Brain pericyte (primary cell): ENCODE measurements at places on chromosomes 3 and 15.
A peak's percentile ranks its signal among the peaks of the same experiment; 100 is the strongest.

DNA sequence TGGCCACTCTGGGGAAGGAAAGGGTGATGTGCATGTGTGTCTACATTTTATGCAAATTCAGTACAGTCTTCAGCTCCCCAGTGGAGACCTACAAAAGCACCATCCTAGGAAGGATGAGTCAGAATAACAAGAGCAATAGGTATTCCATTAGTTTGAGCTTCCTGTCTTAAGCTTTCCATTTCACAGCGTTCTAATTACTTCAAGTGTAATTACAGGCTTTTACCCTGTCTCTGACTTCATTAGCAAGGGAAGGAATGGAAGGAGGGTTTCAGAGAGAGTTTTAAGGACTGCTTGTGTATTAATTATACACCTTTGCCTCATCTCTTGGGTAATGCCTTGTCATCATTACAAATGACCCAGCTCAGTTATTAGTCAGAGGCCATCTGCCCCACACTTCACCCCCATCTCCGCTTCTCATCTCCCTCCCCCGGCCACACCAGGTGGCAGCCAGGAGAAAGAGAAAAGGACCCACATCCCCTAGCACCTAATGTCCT is 202.8 kb upstream of the MRPL3 start:
- no peak for DNase-seq

DNA sequence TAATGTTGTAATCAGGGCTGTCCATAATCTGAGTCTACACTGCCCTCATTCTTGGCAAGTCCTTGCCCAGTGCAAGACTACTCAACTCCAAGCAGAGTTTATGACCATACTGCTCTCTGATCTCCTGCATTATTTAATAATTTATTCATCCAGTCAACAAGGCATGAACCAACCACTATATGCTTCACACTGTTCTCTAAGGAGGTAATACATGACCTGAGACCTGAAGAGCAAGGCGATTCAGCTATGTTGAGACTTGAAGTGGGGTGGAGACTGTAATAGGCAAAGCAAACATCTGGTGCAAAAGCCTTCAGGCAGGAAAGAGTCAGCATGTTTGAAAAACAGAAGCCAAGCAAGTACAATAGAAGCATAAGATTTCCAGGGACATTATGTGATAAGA is 1362.8 kb downstream of the ROBO2 start:
- DNase-seq: no peak

DNA sequence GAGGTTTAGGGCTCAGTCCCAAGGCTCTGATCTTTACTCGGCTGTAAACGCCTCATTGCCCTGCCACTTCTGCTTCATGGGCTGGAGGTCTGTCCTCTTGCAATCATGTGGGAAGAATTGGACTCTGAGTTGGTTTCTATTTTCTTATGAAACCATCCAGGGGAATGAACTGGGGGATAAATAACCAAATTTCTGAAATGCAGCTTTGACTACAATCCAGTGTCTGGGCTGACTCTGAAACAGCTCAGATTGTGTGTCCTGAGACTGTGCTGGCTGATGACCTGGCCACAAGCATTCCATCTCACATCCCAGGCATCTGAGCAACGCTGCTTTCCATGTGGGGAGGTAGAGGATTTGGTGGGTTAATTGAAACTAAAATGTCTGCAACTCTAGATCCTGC is 71.0 kb upstream of the GALNT15 start:
- no peak for DNase-seq

DNA sequence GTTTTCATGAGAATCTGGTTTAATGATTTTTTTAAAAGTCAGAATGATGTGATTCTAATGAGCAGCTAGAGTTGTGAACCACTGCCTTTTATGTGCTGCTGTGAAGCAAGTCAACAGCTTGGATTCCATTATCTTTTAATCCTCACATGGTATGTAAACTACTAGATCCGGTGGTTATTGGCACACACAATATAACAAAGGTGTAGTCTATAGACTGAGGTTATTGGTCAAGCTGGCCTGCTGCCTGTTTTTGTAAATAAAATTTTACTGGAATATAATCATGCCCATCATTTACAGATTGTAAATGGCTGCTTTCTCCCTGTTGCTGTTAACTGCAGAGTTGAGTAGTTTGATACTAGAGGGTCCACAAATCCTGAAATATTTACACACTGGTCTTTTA is 103.1 kb downstream of the OTOL1 start:
- no peak for DNase-seq

- DNase-seq: no peak
Observed at GRCh38 chr15:99594916-99595315, 29.1 kb downstream of the MEF2A start.

- DNase-seq: no peak
Observed at GRCh38 chr15:89172921-89173320, 48.5 kb downstream of the RLBP1 start.

DNA sequence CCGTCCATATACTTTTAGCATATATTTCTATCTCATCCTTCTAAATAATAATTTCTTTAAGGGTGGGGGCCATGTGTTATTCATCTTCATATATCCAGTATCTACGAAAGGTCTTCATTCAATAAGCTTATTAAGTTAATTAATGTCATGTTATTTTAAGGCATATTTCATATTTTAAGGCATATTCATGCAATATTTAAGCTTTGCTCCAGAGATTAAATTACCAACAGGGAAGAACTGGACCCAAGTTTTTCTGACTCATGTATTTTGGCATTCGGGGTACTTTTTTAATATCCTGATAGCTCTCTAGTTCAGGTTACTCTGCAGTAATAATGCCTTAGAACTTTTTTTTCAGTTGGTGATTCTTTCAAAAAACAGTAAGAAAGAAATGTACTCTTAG is 27.4 kb downstream of the PHC3 start:
- DNase-seq: no peak

- DNase-seq: no peak
Observed at GRCh38 chr3:138206196-138206595, 19.1 kb downstream of the ARMC8 start.

DNA sequence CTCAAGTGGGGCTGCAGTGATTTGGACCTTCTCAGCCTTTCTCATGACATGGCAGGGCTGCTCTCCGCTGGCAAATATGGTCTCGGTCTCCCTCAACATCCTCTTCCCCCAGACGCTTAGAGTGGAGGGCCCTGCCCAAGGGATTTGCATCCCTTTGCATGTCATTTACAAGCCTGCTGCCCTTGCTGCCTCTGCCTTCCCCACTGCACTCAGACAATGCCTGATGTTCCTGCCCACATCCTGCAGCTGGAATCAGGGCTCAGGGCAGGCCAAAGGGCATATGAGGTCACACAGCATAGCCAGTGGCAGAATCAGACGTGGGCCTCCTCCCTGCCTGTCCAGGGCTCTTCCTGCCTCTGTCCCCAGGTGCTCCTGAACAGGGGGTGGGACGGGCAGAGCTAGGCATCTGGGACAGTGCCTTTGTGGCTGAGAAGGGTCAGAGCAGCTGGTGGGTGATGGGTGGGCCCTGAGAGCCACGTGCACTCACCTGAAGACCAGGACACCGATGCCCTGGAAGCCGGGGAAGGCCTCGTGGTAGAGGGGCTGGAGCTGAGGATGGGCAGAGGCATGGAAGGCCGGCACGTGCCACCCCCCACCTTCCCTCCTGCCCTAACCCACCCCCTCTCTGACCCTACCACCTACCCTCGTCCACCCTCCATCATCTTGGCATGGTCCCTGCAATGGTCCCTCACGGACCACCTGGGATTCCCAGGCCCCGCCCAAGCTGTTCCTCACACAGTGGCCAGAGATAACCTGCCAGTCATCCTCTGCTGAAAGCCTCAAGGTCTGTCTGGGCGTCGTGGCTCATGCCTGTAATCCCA is 27.4 kb upstream of the GOLGA6C start:
- DNase-seq: no peak

DNA sequence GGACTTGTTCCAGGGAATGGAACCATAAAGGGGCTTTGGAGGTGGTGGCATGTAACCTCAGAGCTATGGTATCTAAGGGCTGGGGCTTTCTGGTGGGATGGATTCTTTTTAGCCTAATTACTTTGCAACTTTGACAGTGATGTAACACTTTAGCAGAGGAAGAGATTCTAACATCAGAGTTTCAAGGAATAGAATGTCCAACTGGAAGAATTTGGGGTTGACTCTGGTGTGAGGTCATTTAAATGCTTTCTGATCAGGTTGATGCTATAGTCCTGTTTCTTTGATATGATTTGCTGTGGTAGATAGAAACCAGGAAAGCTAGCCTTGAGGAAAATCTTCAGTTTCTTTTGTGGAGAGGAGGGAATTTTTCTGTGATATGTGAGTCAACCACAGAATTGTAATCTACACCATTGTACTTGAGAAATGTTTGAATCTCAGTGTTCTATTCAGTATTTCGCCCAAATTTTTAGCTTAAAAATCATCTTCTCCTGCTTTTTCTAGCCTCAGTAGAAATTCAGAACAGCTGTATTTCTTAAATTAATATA is 40.0 kb downstream of the ATP2C1 start:
- no peak for DNase-seq

DNA sequence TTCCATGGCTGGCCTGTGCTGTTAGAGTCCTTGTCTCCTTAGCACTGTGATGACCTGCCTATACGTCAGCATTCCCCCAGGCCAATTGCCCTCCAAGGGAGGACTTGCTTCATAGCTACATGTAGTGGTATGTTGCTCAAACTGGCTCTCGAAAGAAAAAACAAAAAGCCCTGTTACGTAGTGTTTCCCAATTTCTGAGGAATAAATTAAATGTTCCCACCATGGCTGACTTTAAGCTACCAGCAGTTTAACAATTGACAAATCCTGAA is 54.6 kb downstream of the WNT7A start:
- no peak for DNase-seq

DNA sequence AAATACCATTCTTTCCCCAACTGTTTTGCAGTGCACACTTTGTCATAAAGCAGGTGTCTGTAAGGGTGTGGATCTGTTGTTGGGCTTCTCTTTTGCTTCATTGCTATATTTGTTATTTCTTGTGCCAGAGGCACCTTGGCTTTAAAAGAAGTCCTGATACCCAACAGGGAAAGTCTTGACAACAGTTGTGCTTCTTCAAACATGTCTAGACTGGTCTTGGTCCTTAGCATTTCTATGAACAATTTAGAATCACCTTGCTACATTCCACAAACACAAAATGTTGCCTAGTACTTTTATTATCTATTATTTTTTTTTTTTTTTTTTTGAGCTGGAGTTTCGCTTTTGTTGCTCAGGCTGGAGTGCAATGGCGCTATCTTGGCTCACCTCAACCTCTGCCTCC is 233.7 kb downstream of the SLCO3A1 start:
- no peak for DNase-seq

- no peak for DNase-seq
Observed at GRCh38 chr3:4322635-4323034, 19.5 kb downstream of the SETMAR start.

GRCh38 chr3:187720337-187720670 is 17.9 kb upstream of the RTP2 start:
- no peak for DNase-seq

GRCh38 chr3:111236836-111237713 is 165.5 kb downstream of the NECTIN3 start:
- no peak for DNase-seq

DNA sequence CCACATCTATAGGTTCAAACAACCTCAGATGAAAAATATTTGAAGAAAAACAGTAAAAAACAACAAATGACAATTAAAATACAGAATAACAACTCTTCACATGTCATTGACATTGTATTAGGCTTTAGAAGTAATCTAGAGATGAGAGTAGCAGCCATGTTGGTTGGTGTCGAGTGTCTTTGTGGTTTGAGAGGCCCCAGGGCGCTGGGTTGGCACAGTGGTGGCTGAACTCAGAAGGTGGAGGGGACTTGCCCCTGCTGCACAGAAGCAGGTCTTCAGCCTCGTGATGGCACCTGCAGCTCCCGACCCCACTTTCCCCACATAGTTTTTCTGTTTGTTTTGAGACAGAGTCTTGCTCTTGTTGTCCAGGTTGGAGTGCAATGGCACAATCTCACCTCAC is 187.2 kb downstream of the OSBPL10 start:
- DNase-seq: no peak

GRCh38 chr3:23667536-23668429 is 138.0 kb upstream of the UBE2E1 start:
- DNase-seq: no peak

- DNase-seq: no peak
Observed at GRCh38 chr15:98612490-98613110, 35.7 kb upstream of the IGF1R start.

DNA sequence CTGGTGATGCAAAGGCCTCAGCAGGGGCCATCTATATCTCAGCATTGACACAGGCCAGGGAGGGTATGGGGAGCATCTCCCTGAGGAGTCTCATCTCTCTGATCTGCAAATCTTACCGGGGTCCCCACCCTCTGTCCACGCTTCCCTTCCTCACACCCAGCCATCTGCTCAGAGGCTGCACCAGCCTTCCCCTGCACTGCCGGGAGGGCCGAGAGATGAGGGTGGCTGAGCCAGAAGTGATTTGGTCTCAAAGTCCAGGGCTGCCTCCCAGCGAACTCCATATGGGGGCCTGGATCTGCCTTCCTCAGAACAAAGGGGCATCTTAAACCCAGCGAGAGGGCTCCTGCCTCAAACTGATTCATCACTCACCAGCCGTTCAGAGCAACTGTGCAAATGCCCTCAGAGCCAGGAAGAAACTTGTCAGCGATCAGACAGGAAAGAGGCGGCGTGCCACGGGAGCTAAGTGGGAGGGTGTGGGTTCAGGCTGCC is 4.6 kb downstream of the IGDCC3 start:
- DNase-seq: no peak

- DNase-seq: no peak
Observed at GRCh38 chr3:27451842-27452241, 32.3 kb downstream of the SLC4A7 start.

GRCh38 chr3:102132370-102132769 is 283.1 kb downstream of the NFKBIZ start:
- no peak for DNase-seq

DNA sequence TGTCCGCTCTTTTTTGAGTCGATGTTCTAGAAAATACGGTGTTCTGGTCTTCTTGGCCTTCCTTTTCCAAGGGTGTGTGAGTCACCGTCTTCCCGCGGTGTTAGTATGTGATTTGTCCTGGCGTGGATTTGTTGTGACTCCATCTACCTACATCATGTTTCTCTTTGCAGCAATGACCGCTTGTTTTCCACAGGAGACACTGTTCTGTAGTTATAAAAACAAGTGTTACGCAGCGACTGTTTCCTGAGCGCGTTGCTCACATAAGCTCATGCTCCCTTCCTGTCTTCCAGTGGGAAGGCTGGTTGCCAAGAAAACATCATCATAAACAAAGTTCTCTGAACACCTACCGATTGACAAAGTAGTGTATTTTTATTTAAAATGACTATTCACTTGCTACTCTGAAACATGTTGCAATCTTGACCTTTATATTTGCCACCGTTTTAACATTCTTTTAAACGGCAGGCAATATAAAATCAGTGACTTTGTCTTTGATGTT is 19.0 kb downstream of the USP13 start:
- peak; percentile 85 for DNase-seq

- DNase-seq: no peak
Observed at GRCh38 chr3:4503050-4503449, 9.9 kb downstream of the ITPR1 start.

- no peak for DNase-seq
Observed at GRCh38 chr15:32706704-32707103, 11.1 kb upstream of the GREM1 start.

GRCh38 chr3:109702252-109702651 is 364.9 kb upstream of the DPPA4 start:
- DNase-seq: no peak

GRCh38 chr3:124552224-124552623 is 178.0 kb upstream of the UMPS start:
- no peak for DNase-seq

- no peak for DNase-seq
Observed at GRCh38 chr15:89822026-89822425, 7.4 kb upstream of the ANPEP start.
